ENCODE measurements at places on chromosomes 3 and 15.

DNA sequence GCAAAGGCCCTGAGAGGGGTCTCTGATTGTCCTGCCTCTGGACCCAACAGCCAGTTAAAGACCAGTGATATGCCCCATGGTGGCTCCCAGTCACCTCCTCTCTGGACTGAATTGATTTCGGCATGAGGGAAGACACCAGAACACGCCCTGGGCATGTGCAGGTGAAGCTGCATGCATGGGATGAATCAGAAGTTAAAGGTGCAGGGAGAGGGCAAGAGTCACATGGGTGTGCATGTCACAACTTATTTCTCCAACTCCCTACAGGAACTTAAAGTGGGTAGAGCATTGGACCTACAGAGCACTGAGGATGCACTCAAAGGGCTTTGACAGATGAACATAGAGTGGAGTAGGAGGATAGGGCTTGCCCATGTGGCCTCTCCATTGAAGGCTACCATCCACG is 16.9 kb upstream of the RHCG start:
- no peak for DNase-seq

- no peak for DNase-seq
Observed at GRCh38 chr3:149640976-149641728, 16.7 kb downstream of the WWTR1 start.

DNA sequence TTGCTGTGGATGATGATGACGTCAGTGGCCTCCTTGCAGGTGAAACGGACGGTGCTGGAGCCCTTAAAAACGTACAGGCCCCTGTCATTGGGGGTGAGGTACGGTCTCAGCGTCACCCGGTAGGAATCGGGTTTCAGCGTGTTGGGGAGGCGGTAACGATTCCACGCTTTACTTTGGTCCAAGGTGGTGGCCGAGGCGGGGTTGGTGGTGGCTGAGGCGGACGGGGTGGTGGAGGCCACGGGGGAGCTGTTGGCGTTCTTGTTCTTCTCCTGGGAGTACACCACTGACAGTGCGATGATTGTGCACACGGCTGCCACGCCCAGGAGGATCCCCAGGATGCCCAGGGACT is 8.5 kb downstream of the ANPEP start:
- no peak for DNase-seq

GRCh38 chr3:161560008-161560637 is 63.5 kb downstream of the OTOL1 start:
- peak; percentile 67 for DNase-seq

- DNase-seq, result no peak
Observed at GRCh38 chr3:25585361-25586166, 79.1 kb downstream of the TOP2B start.

DNA sequence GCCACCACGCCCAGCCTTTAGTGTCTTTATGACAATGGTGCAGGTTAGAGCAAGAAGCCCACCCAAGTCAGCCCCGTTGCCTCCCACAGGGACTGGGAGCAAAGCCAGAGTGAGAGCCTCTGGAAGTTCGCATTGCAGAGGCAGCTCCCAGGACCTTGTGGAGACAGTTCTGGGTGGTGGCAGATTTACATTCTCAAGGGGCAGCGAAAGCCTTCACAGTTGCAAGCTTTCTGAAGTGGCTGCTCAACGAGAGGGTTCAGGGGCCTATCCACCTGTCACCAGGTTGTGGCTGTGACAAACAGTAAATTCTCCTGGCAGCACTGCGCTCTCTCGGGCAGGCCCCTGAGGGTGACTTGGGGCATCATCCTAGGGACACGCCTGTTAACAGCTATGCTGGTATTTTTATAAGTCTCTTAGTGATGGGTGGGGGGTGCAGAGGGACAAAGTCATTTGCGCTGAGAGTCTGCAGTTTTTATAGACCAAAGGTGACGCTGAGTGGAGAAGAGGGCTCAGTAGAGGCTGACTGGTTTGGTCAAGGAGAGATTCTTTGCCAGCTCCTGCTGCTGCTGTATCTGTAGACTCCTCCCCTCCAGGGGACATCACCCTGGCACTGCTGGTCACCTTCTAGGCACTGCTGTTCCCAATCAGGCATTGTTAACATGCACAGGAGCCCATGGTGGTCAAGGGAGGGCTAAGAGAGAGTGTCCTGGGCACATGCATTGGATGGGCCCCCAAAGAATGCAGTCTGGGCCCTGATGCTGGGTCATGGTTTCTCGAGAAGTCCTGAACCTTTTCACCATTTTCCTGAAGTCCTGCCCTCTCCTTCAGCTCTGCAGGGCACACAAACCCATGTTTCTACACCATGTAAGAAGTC is 57.5 kb upstream of the KLF13 start:
- no peak for DNase-seq

DNA sequence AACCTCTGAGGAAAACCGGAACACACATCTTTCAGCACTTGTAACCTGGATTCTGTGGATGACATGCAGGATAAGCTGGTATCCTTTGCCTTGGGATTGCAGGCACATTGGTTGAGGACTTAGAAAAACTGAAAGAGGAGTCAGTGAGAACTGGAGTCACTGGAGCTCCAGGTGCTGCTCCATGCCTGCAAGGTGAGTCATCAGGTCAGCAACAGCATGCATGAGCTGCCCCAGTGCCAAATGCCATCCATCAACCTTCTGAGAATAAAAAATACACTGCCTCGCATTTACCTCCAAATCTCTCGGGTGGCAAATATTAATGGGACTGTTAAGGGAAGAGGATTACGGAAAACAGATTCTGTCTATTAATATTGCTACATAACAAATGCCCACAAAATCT is 729.1 kb downstream of the NTRK3 start:
- DNase-seq, result no peak

DNA sequence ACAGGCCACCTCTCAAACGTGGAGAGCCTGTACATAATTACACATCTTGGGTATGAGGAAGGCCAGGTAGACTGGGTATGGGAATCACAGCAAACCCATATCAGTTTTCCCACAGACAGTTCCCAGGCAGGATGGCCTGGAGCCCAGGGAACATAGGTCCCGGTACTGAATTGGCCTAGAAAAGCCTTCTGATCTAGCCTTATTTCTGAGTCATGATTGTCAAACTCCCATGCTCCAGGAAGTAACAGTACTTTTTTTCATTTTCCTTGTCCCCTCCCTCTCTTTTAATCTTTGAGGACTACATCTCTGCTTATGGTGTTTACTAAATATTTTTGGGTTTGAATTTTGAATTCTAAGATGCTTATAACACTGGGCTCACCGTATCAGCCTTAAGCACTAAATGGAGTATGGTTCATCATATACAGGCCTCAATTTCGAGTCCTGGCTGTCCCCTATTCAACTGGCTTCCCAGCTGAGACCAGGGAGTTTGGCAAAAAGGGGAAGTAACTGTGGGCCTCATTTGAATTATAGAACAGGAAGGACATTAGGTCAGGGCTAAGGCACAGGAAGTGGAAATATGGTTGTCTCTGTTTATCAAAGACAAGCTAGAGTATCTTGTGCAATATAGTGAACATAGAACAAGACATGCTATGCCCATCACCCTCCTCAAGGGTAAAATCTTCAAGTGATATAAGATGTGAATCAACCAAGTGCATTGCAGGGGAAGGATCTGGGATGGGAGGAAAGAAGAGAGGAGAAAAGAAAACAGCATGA is 494.6 kb downstream of the NTRK3 start:
- DNase-seq, result no peak

DNA sequence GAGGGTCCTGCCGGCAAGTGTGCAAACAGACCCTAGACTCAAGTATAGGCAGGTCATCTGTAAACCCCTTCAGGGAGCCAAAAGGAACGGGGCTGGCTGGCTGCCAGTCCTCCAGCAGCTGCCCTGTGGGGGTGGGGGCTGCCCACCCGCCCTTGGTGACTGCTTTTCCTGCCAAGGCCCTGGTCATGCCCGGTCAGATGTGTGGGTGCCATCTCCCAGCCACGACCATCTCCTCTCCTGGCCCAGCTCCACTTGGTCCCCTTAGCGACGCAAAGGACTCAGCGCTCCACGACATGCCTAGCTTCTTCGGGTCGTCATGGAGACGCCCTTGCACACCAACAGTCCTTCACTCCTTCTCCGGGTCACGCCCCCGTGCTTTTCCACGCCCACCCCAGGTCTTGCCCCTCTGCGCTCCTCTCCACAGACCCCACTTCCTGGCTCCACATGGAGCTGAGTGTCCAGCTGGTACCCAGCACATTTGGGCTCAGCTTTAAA is 2.4 kb downstream of the MUC4 start:
- no peak for DNase-seq

GRCh38 chr3:141332416-141332815 is 35.9 kb upstream of the ZBTB38 start:
- DNase-seq, result no peak

DNA sequence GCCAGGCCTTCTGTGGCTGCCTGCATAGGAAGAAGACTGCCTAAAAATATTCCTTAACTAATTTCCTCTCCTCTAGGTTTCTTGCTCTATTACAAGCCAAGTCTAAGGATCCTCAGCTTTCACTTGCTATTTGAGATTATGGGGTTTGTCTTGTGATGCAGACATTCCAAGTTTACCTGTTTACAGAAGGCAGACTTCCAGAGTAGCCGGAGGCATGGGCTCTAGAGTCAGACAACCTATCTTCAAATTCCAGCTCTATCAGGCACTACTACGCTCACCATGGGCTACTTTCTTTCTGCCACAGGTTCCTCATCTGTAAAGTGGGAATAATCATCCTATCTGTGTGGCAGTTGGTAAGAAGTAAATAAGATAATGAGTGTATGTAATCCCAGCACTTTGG is 95.6 kb upstream of the BCL6 start:
- DNase-seq, result no peak

DNA sequence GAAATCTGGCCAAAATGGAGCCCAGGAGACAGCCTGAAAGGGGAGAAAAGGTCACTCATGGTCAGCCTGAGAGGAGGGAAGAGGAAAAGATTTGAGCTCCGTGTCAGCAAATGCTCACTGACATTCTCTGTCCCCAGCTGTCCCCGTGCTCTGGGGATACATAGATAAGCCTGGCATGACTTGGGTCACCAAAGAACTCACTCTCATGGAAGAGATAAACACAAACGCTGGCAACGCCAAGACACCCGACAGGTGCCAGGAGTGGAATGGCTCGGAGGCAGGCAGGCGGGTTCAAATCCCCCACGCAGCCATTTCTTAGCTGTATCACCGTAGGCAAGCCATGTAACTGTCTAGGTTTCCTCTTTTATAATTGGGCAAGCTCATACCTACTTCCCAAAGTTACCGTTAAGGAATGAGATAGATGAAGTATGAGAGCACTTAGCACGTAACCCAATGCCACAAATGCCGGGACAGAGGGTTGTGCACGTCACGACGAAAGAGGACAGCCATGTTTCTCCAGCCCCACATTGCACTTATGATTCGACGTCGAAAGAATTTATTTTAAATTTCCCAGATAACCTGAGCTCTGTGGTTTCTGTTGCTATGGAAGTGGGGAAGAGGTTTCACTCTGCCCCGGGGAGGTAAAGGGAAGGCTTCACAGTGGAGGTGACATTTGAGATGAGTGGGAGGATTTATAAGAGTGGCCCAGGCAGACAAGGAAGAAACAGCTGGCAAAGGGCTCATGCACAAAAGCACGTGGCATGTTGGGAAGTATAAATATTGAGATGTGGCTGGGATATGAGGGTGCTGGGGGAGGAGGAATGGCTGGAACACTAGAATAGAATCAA is 41.4 kb upstream of the TSEN2 start:
- DNase-seq, result no peak

DNA sequence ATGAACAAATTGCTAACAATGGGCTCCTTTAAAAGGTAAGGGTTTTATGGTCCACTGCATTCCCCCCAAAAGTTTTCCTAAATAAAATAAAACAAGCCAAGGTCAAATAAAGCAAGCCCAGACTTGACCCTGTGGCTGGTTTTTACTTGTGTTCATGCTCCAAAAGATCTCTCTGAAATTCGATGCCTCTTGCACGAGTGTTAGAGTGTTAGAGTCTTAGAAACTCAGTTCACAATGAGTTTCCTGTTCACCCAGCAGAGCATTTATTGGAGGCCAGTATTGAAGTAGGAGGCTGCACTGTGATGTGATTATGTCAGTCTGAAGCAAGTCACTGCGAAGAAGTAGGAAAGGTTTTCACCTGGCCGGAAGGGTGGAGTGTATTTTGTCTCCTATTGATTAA is 59.9 kb upstream of the LRTM1 start:
- DNase-seq, result no peak

GRCh38 chr3:140308535-140308934 is 369.3 kb upstream of the TRIM42 start:
- DNase-seq, result no peak

GRCh38 chr3:13122081-13123012 is 49.1 kb upstream of the IQSEC1 start:
- no peak for DNase-seq

GRCh38 chr3:25156626-25157025 is 271.4 kb upstream of the RARB start:
- peak; percentile 58 for DNase-seq

DNA sequence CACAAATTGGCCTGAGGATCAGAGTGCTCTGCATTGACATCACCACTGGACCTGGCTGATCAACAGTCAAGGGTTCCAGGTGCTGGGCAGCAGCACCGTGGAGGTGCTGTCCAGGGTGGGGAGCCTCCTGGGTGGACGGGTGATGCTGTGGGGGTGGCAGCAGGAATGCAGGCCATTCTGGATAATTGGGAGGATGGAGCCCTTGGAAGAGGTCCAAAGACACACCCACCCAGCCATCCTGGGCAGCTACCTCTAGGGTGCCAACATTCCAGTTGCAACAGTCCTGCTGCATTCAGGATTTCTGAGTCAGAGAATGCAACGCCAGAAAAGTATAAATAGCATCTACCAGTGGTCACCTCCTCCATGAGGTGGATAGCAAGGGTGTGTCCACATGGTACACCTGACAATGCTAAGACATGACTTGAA is 26.8 kb downstream of the STARD5 start:
- no peak for DNase-seq

GRCh38 chr3:126494204-126494969 is 18.7 kb upstream of the ZXDC start:
- DNase-seq, result no peak

GRCh38 chr3:108381529-108382140 is 85.3 kb downstream of the HHLA2 start:
- no peak for DNase-seq

DNA sequence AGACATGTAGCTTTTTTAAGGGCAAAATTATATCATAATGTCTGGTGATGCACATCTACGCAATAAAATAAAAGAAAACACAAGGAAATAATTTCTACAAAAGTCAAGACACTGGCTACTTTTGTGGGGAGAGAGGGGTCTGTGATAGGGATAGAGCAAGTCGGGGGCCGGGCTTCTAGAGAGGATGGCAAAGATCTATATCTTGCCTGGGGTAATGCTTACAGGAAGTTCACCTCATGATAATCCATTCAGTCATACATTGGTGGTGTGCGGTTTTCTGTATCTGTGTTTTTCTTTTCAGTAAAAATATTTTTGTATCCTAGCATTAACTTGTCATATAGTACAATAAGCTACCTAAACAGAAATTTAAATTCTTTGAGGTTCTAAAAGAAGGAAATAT is 178.8 kb downstream of the ARRDC4 start:
- no peak for DNase-seq

GRCh38 chr3:194323785-194324735 is 27.1 kb downstream of the CPN2 start:
- no peak for DNase-seq

- no peak for DNase-seq
Observed at GRCh38 chr15:36914960-36915808, 185.2 kb downstream of the MEIS2 start.

Data from neuronal stem cell (in vitro differentiated cells).